ENCODE measurements at places on chromosomes 1 and 21.
A peak's percentile ranks its signal among the peaks of the same experiment; 100 is the strongest.

- DNase-seq, result no peak
Measured at GRCh38 chr1:159141584-159142390, 29.6 kb upstream of the CADM3 start.

GRCh38 chr1:41851589-41851988 lies 67.1 kb downstream of the HIVEP3 start:
- no peak for DNase-seq

DNA sequence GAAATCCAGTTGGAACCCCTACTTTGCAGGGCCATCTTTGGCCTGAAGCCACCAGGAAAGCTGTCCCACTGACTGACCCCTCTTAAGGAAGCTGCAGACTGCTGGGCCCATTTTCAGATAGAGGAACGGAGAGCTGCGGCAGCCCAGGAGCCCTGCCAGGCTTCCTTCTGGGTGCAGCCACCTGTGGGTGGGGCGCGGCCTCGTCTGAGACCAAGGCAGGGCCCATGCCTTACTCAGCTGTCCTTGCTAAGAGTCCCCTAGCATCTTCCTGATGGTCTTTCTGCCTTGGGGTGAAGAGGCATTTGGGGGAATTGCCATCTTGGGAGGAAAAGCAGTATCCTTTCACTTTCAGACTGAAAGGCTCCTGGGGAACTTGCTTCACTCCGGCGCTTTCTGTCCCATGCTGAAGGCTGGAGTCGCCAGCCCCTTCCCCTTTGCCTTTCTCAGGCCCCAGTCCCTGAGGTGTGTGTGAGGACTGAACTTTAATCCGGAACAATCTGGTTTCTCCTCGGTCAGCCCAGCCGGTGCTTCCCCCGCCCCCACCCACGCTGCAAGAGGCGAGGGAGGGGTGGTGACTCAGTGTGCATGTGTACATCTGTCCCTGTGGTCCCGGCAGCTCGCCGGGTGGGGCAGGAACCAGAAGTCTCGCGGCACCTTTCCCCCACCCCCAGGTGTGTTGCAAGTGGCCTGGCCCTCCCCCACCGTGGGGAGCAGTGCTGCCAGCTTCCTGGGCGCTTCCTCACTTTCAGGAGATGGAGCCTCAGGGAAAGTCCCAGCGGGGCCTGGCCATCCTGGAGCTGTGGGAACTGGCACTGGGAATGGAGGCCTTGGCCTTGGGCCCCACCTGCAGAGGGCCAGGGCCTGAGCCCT lies 5.1 kb downstream of the ZC3H12A start:
- DNase-seq, result peak; percentile 94

GRCh38 chr1:30403726-30404125 lies 319.7 kb downstream of the MATN1 start:
- DNase-seq, result no peak

DNA sequence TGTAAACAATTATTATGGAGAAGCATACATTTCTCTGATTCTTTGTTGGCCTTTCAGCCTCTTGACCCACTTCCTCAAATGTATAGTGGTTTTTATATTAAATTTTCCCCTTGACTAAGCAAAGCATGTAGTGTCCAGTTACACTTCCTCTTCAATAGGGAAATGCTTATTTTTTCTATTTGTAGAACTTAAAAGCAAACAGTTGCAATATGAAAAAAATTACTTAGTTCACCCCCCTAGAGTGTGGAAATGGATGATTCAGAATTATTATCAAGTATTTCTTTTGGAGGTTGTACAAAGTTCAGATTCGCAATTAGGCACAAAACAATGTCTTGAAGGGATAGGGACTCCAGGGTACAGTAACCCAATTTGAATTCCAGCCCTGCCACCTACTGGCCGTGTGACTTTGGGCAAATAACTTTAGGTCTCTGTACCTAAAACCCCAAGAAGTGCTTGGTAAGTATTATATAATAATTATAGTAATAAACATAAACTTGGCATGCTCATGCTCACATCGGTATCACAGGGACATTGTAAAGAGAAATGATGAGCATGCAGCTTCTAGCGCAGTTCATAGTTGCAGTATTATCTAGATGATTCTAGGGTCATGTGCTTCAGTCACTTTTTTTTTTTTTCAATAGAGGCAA lies 28.6 kb upstream of the IFNGR2 start:
- peak; percentile 64 for DNase-seq

DNA sequence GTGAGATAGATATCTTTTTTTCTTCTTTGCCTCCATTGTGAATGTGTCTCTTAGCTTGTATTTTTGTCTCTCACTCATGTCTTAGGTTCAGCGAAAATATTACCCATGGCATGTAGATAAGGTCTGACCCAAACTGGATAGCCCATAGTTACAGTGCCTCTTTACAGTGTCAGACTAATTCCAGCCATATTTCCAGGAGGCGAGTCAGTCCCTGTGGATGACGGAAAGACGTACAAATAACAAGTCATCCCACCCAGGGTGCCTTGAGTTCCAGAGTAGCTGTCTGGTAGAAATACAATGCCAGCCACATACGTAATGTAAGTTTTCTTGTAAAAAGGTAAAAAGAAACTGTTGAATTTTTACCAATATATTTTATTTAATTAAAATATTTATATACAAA lies 157.3 kb downstream of the ZNF281 start:
- DNase-seq, result no peak

DNA sequence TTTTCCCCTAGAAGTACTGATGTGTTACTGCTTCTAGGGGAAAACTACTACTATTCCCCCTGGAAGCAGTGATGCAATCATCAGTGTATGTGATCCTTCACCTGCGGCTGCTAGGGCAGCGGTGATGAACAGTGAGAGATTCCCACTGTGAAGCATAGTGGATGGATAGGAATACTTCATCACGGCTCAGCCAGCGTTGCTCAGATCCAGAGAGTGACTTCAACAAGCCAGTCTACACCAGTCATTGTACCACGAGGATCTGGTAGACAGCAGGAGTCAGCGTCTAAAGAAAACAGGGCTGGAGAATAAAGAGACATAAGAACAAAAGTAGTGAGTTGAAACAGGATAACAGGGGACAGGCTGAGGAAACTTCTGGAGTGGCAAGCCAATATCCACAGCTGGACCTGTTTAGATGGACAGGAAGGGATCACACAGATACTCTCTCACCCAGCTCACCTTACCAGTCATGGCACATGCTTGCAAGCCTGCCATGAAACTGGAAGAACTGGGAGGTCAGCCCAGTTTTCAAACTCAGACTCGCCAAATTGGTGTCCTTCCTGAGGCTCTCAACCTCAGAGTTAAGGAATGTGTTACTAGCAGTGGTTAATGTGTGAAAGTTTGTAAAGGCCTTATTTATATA lies 42.4 kb upstream of the LRRC52 start:
- no peak for DNase-seq

- DNase-seq, result no peak
Measured at GRCh38 chr1:44101328-44101727, 17.3 kb upstream of the KLF17 start.

- DNase-seq, result peak; percentile 76
Measured at GRCh38 chr1:26279456-26280332, at the start of gene SH3BGRL3. TSS of gene SH3BGRL3 (plus strand) at chr1:26280086. CDS start at chr1:26280156, 70 bp downstream.

GRCh38 chr1:248926401-248927182 lies 20.6 kb downstream of the PGBD2 start:
- DNase-seq, result no peak

GRCh38 chr1:110874324-110875215 lies 1.6 kb downstream of the CD53 start:
- no peak for DNase-seq

- no peak for DNase-seq
Measured at GRCh38 chr1:155946633-155947219, 5.3 kb downstream of the RXFP4 start.

DNA sequence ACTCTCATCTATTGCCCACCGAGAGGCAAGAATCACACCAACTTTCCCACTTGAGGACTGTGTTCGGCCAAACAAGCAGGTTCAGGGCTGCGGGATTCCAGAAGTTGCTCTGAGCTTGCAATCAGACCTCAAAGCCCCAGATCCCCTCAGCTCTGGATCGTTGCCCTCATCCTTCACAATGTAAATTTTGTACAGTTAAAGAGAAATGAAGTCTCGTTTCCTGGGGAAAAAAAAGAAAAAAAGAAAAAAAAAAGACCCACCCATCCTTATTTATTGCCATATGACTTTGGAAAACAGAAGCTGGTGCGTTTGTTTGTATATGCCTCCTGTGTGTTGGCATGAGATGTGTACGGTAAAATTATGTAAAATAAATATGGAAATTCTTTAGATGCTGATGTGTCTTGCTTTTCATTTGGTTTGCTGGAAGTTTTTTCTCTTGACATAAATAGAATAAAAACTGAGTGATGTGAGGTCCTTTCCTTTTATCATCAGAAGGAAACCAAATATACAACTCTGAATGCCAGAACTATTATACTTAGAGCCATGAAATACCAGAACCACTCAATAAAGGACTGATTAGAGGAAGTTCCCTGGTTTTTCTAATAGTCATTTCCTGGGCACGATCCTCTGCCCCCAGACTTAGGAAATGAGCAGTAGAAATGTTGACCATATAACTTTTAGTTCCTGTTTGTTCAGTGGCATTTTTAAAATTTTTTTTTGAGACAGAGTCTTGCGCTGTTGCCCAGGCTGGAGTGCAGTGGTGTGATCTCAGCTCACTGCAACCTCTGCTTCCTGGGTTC lies 48.7 kb downstream of the LHX4 start:
- no peak for DNase-seq

DNA sequence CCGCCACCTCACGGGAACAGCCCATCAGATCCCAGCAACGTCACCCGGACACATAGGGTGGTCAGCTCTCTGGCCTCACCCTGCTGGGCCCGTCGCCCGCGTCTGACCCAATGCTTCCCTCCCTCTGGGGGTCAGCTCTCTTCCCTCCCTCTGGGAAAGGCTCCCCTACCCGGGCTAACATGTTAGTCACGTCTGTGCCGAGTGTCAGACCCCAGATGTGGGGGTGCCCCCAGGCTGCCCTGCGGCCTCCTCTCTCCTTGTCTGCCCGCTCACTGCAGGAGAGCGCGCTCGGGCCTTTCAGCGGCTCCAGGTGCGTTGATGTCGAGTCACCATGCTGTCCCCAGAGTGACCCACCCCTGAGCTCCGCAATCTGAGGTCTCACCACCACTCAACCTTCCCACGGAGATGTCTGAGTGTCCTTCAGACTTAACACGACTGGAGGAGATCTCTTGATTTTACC lies 34.3 kb downstream of the SLC37A1 start:
- no peak for DNase-seq

GRCh38 chr1:93411000-93411399 lies 36.9 kb upstream of the FNBP1L start:
- no peak for DNase-seq

DNA sequence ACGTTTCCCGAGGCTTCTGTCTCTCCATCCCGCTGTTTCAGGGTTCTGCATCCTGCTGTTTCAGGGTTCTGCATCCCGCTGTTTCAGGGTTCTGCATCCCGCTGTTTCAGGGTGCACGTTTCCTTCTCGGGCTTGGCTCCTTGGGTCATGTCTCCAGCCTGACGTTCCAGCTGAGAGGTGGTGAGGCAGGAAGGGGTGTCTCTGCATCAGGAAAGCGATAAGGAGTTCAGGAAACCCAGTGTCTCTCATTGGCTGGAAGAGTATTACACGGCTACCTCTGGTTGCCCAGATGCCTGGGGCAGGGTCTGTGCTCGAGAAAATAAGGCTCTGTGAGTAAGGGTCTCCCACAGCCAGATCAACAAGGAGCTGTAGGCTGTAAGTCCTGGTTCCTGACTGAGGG lies 21.1 kb downstream of the ADARB1 start:
- no peak for DNase-seq

Measured in activated CD4-positive, alpha-beta T cell treated with anti-CD3 and anti-CD28 coated beads, Interleukin-2, amount 50 U/mL, for 4 hours (primary cell).